Esophagus muscularis mucosa (tissue), 4 donors: ENCODE measurements at places on chromosomes 1 and 21.
A peak's percentile ranks its signal among the peaks of the same experiment; 100 is the strongest.

GRCh38 chr1:56675763-56676162, 30.6 kb downstream of the PRKAA2 start:
- H3K4me1 ChIP-seq, result no peaks in the 10 kb centered on the region
- no peaks in the 10 kb centered on the region for H3K36me3 ChIP-seq
- no peak overlapping the region for H3K27ac ChIP-seq
- no peaks in the 10 kb centered on the region for H3K27me3 ChIP-seq
- H3K4me3 ChIP-seq, result no peak overlapping the region

GRCh38 chr21:30718239-30718909, at the start of gene KRTAP21-3:
Gene KRTAP21-3, minus strand, starts transcription at chr21:30718777. Its CDS starts 18 bp downstream, at chr21:30718759.
- H3K27ac ChIP-seq, result no peak within 1 kb of the TSS
- no peaks in the 10 kb centered on the region for H3K36me3 ChIP-seq
- H3K27me3 ChIP-seq, result no peaks in the 10 kb centered on the region

DNA sequence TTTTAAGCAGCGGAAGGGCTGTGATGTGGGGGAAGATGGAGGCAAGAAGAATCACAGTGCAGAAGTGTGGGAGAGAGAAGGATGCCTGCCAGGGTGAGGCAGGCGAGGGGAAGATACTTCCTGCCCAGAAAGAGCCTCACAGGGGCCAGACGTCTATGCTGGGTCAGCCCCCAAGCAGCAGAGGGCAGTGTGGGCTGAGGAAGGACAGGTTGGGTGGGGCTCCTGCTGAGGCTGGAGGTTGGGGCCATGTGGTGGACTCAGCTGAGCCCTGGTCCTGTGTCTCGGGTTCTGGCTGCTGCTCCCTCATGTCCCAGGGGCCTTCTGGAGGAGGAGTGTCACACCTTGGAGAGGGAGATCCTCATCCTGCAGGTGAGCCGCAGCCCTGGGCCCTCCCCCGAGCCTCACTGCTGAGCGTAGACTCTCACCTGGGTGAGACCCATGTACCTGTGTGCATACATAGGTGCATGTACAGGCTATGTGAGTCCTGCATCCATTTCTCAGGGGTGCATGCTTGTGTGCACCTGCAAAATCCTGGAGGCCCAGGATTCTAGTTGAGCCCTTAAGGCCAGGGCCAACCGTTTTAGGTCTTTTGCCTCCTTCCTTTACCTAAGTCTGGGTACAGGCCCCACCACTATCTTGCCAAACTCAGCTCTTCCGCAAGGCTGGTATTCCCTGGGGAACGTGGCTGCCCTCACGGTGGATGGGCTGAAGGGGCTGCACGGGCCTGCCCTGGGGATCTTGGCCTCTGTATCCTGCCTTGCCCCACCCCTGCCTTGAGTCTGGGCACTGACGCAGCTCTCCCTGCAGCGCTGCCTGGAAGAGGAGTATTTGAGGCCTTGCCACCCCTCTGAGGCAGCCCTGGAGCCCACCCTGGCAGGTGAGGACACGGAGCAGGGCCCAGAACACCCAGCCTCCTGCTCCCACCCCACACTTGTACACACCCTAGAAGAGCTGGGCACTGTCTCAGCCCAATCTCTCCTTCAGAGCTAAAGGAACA, 3.7 kb downstream of the CCDC24 start:
- no peak overlapping the region for H3K27ac ChIP-seq
- no peaks in the 10 kb centered on the region for H3K27me3 ChIP-seq
- H3K4me1 ChIP-seq, result peaks cover 33% of the 10 kb centered on the region
- H3K36me3 ChIP-seq, result peaks cover 28% of the 10 kb centered on the region
- DNase-seq, result no peak

DNA sequence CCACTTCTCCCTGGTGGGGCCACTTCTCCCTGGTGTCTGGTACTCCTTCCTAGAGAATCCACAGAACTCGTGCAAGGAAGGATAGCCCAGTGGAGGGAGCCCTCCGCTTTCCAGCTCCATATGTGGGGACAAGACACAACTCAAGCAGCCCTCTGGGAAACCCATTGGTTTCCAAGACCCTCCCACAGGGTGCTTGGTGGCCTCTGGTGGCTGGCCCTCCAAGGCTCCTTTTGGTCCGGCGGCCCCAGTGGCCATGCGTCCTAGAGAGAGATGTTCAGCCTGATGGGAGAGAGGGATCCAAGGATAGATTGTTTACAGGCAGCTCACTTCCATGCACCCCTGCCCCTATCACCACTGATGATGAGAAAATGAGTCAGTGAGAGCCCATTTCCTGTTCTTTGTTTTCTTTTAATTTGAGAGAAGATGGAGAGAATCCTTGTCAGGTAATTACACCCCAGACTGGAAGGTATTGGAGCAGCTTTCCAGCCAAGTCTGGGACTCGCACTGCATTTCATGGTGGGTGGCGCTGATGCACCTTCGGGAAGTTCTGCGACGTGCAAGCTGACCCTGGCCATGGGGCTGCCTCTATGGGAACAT, 486.2 kb upstream of the VAMP3 start:
- H3K36me3 ChIP-seq, result no peaks in the 10 kb centered on the region
- no peak overlapping the region for H3K4me3 ChIP-seq
- no peak overlapping the region for H3K27ac ChIP-seq
- peak; percentile 62 for DNase-seq

GRCh38 chr1:212915245-212916091, 34.9 kb upstream of the VASH2 start:
- no peaks in the 10 kb centered on the region for H3K36me3 ChIP-seq
- no peak overlapping the region for H3K27ac ChIP-seq
- no peak overlapping the region for H3K4me3 ChIP-seq
- peaks cover 3% of the 10 kb centered on the region for H3K27me3 ChIP-seq
- peaks cover 11% of the 10 kb centered on the region for H3K4me1 ChIP-seq
